ENCODE measurements at places on chromosomes 5 and 9.

GRCh38 chr5:167485061-167485774 lies 806.2 kb upstream of the WWC1 start:
- no peak for DNase-seq

GRCh38 chr5:99033014-99033900 lies 104.5 kb upstream of the CHD1 start:
- no peak for DNase-seq

DNA sequence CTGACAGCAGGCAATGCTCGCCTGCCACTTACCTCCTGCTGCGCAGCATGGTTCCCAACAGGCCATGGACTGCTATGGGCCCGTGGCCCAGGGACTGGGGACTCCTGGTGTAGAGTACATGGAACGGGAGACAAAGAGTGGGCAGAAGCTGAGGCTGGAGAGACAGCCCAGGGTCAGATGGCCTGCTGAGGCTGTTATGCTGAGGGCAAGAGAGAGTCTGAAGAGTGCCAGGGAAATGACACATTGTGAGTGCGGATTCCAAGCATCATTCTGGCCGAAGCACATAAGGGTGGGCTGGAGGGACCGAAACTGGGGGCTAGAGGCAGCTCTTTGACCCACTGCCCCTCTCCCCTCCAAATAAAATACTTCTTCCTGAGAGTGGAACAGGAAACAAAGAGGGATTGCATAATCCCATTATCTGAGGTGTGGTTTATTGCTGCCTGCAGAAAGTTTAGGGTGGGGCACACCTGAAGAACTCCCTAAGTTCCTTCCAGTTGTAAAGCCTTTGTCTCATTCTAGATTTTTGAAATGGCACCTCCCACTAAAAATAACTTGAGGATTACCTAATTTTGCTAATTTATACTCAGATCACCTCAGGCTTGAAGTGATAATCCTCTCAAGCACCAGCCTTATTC lies 158.1 kb downstream of the ATP10B start:
- DNase-seq: no peak

GRCh38 chr9:121059513-121059912 lies 9.4 kb upstream of the C5 start:
- no peak for DNase-seq

DNA sequence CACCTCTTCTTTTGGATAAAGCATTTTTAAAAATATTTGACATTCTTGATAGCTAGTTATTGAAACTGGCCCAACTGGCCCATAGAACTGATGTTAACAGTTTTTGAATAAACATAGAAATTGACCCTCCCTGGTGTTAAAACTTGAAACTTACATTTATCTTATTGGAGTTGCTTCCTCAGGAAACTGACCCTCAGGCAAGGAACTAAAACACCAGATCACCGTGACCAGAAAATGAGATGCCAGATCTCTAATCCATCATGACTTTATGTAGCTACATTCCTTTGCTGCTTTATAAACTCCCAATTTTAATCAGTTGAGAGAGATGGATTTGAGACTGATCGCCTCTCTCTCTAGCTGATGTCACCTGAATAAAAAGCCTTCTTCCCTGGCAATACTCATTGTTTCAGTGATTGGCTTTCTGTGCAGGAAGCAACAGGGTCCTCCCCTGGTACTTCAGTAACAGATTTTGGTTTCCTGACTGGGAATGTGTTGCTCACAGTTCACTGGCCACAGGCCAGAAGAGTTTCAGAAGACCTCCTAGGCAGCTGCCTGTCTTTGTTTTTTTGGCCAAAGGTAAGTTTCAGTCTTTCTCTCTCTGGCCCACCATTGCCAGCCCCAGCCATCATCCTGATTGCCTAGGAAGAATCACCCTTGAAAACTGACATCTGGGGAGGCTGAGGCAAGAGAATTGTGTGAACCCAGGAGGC lies 212.4 kb downstream of the DTWD2 start:
- no peak for DNase-seq

DNA sequence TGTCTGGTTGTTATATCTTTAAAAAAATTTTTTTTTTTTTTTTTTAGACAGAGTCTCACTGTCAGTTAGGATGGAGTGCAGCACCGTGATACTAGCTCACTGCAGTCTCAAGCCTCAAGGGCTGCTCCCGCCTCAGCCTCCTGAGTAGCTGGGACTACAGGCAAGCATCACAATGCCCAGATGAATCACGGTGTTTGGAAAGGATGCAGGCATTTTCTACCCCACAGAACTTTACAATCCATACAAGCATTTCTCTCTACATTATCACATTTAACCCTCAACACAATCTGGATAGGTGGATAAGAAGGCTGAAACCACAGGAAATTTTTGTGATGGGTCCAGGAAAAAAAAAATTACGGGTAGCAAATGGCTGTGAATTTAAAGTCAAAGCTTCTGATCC lies 5.8 kb upstream of the PCA3 start:
- DNase-seq: no peak

DNA sequence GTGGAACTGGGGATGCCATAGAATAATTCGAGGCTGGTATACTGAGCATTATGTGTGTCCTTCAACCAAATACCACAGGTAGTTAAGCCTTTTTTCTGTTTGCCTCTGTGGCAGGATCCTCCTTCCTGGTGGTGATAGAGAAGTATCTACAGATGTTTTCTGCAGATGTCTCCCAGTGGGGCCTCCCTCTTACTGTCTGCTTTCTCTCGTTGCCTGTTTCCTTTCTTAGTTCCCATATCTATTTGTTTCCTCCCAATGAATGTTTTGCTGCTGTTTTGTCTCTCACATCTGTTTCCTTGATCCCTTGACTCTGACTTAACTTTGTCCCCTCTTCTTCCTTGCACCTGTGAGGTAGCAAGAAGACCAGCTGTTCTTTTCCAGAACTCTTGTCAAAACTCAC lies 130.9 kb upstream of the NUDT12 start:
- no peak for DNase-seq

DNA sequence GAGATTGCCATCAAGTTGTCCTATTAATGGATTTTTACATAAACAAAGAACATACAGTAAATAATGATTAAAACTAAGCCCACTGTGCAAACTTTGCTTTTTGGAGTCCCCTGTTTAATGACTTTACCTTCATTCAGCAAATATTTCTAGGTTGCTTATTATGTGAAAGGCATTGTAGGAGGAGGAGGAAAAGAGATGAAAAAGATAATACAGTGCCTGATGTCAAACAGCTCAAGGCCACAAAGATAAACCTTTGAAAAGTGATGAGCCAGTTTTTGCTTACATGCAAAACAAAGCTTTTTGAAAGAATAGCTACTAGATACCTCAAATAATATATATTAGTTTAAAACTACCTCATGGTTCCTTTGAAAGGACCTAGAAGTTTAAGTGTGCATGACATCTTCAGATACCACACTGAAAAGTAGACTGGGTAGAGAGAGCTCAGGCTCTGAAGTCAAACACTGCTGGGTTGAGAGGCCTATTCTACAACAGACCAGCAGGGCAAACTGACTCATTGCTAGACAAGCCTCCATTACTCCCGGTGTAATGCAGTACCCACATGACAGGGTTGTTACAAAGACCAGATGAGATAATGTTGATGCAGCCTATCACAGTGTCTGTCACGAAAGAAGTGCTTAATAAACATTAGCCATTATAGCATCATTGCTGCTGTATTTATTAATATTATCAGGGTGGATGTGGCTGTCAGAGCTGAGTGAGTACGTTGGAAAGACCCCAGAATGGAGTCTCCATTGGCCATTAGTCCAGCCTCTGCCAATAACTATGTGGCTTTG lies 11.8 kb downstream of the DEPDC1B start:
- DNase-seq: no peak

GRCh38 chr5:143249851-143250250 lies 153.6 kb downstream of the NR3C1 start:
- no peak for DNase-seq

DNA sequence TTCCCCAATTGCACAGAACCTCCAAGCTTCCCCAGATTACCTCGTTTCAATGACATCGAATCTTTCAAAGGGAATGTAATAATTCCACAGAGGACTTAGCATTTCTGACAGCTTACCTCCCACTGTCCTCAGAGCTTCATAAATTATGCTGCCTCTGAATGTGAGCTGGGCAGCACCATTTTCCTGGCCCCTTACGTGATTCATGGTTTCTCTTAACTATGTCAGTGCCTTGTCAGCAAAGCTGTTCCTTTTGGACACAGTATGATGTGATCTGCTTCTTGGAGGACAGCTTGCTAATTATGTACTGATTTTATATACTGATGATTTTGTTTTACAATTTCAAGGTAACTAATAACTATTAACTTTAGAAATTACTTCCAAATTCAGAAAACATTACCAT lies 27.7 kb upstream of the SSBP2 start:
- no peak for DNase-seq

DNA sequence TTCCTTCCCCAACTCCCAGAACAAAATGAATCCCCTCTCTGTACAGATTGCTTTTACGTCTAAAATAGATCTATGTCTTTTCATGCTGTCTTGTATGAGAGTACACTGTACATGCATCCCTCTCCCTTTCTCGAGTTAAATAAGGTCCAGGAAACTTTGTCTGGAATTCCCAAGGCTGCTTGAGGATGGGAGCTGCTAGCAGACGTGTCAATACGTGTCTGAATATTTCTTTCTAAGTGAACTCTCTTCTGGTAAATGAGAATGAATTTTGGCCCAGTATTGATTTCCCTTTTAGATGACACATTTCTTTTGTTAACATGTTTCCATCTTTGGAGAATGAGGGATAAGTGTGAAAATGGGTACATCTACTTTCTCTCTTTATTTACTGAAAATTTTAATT lies 59.6 kb upstream of the GAS1 start:
- no peak for DNase-seq

- no peak for DNase-seq
Measured at GRCh38 chr9:2771661-2772060, 54.4 kb downstream of the KCNV2 start.

DNA sequence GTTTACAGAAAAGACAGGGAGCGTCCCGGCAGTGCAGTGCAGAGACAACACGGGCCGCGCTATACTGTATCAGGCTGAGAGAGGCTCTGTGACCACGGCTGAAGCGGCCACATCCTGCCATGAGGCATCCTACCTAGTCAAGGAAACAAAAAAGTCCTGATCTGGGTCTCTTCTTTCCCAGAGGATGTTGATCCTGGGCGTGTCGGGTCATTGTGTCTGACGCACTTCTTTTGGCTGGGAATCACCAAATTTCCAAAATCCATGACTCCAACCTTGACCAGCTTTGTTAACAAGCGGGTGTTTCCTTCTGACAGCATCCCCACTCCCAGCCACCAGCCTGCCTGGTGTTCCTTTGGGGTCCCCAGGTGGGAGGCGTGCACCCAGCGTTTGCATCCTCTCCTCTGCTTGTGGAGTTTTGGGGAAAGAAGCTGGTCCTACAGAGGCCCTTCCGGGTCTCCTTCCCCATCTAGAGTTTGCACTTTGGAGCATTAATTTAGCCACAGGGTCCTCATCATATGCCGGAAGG lies 91.4 kb upstream of the RAI14 start:
- DNase-seq: no peak

GRCh38 chr5:139415221-139415861 lies 11.5 kb upstream of the SPATA24 start:
- DNase-seq: no peak

GRCh38 chr5:37840053-37841034 lies 503 bp upstream of the GDNF start:
- no peak for DNase-seq

DNA sequence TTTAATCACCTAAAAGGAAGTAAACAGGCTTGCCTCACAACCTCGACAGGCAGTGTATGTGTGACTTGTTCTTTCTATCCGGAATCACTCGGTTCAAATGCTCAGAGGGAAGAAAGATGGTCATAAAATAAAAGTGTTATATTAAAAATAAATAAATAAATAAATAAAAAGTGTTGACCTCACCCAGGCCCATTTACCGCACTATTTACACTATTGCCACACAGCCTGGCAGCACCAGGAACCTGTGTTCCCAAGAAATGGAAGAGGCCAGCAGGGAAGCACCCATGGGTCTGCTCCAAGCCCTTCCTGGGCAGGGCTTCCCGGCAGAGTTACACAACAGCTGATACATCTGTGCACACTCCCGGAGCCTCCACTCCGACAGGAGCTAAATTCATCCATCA lies 127.9 kb downstream of the EFNA5 start:
- no peak for DNase-seq

- no peak for DNase-seq
Measured at GRCh38 chr9:36306471-36307306, 48.4 kb upstream of the GNE start.

DNA sequence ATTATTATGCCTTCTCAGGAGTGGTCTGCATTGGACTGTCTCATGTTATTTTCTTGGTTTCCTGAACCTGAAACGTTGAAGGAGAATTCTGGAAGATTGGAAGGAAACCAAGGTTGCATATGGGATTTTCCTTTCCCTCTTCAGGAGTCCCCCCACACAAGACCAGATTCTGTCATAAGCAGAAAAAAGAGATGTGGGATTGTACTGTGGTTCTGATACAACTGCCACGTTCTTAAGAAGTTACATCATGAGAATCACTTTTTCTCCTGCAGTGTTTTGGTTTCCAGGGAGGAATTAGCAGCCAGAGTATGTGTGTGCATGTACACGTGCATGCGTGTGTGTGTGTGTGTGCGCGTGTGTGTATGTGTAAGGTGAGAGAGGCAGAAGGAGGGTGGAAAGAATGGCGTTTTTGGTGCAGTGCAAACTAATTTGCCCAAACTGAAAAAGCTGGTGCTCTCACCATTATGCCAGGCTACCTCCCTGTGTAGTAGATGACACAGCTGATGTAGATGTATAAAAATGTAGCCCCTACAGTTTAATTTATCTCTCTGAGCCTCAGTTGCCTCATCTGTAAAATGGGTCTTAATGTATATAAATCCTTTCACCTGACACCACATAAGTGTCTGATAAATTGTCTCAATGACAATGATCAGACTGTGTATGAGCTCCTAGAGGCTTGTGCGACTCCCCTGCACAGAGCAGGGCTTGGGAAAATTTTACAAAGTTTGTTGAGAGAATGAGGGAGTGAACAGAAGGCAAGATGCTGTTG lies 38.6 kb downstream of the RALGPS1 start:
- no peak for DNase-seq

DNA sequence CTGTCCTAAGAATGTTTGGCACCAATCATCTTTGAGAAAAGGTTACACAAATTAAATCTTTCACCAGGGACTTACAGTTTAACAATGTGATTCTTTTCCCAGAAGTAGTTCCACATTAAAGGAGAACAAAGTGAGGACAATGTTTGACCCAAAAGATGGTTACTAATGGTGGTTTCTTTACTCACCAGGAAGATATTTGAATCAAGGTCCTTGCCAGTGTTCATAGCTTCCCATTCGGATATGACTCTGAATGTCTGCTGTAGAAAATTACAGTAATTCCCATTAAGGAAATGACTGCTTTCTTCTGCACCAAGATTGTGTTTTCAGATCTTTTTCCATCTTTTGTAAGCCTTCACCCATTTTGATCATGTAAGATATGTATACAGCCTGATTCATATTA lies 114.6 kb upstream of the ADAMTSL1 start:
- DNase-seq: no peak

GRCh38 chr5:127961006-127961762 lies 122.4 kb upstream of the SLC12A2 start:
- no peak for DNase-seq

Measured in activated CD4-positive, CD25-positive, alpha-beta regulatory T cell treated with anti-CD3 and anti-CD28 coated beads, Interleukin-2, amount 50 U/mL, for 72 hours (primary cell).